RWPE2 (cell line): ENCODE measurements at places on chromosomes 2 and 18.
A peak's percentile ranks its signal among the peaks of the same experiment; 100 is the strongest.

- no peak for DNase-seq
These were observed 42.0 kb upstream of the B3GNT7 start for GRCh38 chr2:231353469-231353868.

DNA sequence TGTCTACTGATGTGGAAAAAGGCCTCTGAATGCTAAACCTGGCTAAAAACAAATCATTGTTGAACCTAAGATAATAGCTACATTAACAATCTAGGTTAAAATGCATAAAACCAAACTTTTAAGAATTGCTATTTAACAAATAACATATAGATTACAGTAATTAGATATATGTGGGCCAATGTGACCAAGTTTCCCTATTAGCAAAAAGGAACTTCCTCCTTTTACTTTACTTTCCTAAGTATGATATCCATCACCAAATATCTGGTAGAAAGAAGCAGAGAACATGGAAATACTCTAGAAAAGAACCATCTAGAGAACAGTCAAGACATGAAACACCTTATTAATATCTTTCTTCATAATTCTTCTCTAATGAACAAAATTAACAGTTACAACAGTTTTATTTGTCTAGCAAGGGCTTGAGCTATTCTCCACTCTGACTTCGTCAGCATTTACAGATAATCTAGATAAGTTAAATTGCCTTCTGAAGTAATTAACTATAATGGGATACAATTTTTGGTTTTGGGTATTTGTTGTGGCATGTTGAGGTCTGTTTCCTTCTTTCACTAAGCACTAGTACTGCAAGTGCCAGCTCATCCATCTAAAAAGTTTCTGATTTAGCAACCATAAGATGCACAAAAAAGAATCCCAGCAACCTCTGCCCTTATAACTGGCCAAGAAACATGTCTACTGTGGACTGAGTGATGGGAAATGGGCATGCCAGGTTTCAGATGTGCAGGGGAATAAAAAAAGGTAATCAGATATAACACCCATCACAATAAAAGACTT, 53.3 kb downstream of the MEMO1 start:
- DNase-seq, result no peak

- DNase-seq, result peak; percentile 24
These were observed 244.0 kb downstream of the DYSF start for GRCh38 chr2:71697106-71698004.

- DNase-seq, result no peak
These were observed 54.3 kb downstream of the ST3GAL5 start for GRCh38 chr2:85834466-85834865.

- no peak for DNase-seq
These were observed 199.0 kb downstream of the LPIN1 start for GRCh38 chr2:11945139-11946126.

DNA sequence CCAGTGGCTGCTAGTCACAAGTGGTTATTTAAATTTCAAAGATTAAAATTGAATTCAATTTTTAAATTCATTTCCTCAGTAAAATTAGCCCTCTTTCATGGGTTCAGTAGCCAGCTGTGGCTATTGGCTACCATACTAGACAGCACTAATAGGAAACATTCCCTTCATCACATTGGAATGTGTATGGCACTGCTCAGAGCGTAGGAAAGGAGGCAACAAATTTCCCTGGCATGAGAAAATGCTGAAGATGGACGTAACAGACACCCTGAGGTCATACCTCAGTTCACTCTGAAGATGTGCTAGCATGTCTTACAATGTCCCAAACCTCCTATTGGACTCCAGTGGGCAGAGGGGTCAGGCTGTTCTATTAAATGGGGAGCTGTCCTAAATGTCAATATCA, 96.4 kb downstream of the C1QL2 start:
- DNase-seq, result no peak

GRCh38 chr18:54240629-54241107, 16.2 kb upstream of the MBD2 start:
- DNase-seq, result no peak

DNA sequence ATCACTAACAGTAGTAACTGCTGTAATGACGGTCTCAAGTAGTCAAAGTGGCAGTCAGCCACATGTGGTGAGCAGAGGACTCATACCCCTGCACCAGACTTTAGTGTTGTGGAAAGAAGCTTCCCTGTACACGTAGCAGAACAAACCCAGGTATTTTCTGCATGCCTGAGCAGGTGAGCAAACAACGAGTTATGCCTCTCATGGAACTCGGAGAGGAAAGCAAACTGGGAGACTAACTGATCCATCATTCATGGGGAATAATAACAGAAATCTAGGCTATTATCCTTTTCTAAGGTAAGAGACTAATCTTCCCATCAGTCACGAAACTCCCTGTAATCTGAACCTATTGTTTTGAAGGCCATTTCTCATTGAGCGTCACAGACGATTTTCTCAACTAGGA, 1495.2 kb upstream of the NXPH2 start:
- DNase-seq, result no peak

GRCh38 chr18:13394801-13395200, 176.2 kb downstream of the LDLRAD4 start:
- no peak for DNase-seq

- no peak for DNase-seq
These were observed 320.1 kb downstream of the ALK start for GRCh38 chr2:29601321-29601720.

- DNase-seq, result no peak
These were observed 7.9 kb upstream of the CKAP2L start for GRCh38 chr2:112772322-112772721.
